Stimulated activated CD4-positive, alpha-beta T cell treated with anti-CD3 and anti-CD28 coated beads, Interleukin-15, amount 100 ng/mL, for 24 hours (primary cell): ENCODE measurements at places on chromosomes 1 and 21.

GRCh38 chr1:205782627-205783432 lies 7.5 kb upstream of the RAB29 start:
- DNase-seq: no peak

GRCh38 chr1:230105754-230106625 lies 39.0 kb downstream of the GALNT2 start:
- DNase-seq: no peak

GRCh38 chr1:54627196-54627595 lies 3.9 kb upstream of the FAM151A start:
- no peak for DNase-seq

DNA sequence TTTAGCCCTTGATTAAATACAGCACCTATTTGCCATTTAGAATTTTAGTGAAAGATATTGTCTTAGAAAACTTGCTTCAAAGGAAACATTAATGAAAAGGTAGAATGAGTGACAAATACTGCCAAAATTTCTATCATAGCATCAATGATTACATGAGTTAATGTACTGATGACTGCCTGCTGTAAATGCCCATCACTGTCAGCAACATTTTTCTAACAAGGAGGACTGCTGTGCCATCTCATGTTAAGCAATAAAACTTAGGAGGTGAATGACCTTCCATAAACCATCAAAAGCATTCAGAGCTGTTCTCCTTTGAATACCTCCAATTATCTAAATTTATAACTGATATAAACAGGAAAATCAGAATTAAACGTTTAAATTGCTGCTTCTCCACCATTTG lies 54.3 kb downstream of the GRIK1 start:
- no peak for DNase-seq

DNA sequence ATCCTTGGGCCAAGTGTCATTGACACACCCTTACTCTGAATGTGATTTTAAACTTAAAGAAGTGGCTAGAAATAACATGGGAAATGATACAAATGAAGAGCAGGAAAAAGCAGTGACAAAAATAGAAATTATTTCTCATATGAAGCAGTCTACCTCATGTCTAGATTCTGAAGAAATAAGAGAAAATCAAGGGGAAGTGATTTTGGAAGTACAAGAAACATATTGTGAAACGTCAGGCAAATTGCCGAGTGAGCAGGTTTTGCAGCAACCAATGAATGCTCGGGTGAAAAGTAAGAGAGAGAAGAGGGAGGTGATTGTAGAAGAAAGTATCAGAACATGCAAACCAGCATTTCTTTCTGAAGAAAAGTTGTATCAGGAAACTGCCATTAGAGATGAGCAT lies 130.7 kb downstream of the MACF1 start:
- no peak for DNase-seq

GRCh38 chr1:156522443-156522970 lies 21.9 kb upstream of the MEF2D start:
- DNase-seq: no peak

DNA sequence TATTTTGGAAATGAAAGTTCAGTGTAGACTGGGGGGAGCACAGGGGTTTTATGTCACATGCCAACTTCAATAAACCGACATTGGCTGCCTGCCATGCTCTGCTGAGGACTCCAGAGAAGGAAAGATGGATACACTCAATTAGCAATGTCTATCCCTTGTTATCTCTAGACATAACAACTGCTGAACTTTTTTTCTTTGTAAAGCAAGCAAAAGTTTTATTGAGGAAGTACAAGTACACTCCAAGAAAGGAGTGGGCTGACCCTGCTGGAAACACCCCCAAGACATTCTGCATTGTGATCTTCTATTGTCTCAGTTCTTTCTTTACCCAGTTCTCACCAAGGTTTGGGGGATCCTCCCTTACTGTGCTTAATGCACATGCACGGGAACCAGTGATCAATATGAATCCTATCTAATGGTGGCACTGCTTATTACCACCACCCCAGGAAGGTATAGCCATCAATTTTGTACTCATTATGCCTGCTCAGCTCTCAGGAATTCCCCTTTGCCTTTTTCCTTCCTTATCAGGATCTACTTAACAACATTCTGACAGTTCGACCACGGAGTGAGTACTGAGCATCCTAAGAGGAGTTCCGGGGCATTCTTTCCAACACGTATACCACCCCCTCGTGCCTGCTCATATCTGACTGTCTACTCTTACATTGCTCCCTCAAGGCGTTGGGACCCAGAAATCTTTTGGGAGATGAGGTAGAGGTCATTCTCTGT lies 28.7 kb downstream of the SYNJ1 start:
- DNase-seq: no peak

GRCh38 chr1:50975436-50975835 lies 5.4 kb downstream of the CDKN2C start:
- DNase-seq: no peak

DNA sequence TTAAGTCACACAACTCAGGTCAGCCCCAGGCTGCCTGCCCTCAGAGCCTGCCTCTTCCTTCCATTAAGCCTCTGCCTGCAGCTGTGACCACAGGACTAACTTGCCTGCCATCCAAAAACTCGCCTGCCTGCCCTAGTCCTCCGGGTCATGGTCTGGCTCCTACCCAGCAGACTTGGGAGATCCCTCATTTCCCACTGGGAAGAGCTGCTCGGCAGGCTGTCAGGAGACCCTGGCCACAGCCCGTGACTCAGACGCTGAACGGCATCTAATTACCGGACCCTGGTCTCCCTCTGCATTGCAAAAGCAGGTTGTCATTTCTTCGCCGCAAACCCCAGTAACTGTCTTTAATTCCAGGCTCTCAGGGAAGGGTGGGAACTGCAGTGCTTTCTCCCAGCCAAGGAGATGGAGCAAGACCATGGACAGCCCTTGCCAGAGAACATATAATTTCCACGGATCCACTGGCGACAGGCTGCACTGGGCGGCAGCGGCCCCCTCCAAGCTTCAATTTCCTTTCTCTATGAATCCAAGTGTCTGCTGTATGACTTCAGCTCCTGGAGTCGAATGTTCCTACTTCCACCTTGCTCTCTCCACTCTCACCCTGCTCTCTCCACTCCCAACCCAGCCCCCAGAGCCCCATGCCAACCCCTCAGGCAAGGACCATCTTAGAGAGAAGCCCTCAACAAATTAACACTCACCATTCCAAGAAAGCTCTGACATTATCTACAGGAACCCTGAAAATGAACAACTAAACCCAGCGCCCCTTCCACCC lies 20.4 kb downstream of the OLFML2B start:
- DNase-seq: no peak

DNA sequence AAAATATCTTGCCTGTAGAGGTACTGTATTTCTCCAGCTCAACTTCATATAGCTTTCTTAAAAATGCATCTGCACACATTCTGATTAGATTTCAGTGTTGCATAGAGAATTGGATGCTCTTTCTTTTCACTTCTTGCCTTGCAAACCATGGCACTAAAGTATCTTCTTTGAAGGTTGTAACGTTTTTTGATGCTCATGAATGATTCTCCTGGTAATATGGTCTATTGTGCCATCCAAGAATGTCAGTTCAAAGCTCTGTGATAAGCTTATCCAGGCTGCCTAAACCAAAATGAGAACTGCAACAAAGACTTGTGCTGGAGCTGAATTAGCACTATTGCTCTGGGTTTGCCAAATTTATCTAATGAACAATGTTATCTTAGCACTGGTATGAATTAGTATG lies 1.9 kb downstream of the SGIP1 start:
- no peak for DNase-seq
